ENCODE measurements at places on chromosomes 2 and 18.

- no peak for DNase-seq
These were observed 35.5 kb upstream of the RMP24 start for GRCh38 chr18:35936951-35937350.

DNA sequence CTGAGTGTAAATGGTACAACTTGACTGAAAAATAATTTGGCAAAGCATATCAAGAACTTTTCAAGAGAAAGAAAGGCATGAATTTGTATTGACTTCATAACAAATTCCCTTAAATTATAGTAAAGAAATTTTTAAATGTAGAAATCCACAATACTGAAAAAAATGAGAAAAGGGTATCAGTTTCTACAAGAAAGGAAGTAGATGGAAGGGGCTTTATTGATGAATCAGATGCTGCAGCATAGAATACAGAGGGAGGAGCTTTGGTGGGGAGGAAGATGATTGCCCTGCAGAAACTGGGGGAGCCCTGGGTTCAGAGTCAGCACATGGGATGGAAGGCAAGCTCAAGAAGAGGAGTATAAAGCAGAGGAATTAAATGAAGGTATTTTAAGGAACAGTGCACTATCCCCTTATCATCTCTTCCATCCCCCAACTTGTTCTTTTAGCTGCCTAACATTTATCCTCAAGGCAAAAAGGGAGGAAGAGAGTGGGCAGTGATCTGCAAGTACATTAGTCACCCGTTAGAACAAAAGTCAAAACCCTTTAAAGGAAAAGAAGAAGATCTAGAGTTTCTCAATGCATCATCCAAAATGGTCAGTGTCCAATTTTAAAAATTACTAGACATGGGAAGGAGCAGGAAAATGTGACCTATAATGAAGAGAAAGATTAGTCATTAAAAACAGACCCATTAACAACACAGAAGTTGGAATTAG lies 77.7 kb downstream of the KCTD18 start:
- no peak for DNase-seq

- no peak for DNase-seq
These were observed 1655.6 kb downstream of the DPP10 start for GRCh38 chr2:116098049-116098448.

DNA sequence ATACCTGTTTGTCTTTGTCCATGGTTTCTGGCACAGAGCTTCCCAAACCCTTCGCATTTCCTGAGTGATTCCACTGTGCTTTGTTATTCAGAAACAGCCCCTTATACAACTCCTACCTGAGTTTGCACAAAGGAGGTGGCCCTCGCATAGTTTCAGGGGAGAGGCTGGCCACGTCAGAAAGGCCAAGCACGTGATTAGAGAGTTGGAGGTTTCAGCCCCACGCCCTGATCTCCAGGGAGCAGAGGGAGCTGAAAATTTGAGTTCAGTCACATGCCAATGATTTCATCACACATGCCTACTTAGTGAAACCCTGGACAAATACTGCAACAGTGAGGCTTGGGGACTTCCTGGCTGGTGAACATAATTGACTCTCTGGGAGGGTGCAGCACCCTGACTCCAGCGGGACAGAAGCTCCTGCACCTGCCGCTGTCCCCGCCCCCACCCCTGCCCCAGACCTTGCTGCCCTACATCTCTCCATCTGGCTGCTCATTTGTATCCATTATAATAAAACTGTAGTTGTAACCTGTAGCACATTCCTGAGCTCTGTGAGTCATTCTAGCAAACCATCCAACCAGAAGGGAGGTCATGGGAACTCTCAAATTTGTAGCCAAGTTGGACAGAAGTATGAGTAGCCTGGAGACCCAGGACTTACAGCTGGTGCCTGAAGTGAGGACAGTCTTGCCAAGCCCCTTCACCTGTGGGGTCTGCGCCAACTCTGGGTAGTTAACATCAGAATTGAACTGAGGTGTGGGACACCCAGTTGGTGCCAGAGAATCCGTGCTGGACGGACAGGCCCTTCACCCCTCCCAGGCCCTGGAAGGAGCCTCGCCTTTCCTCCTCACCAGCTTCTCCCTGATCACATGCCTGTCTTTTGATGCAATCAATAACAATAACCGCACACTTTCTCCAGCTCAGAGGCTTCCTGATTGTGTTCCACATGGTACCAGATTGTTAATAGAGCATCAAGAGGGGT lies 224.3 kb downstream of the ANAPC1 start:
- DNase-seq, result no peak

GRCh38 chr2:69777786-69778105 lies 35.8 kb downstream of the ANXA4 start:
- no peak for DNase-seq

GRCh38 chr2:235006986-235007385 lies 55.2 kb downstream of the SH3BP4 start:
- no peak for DNase-seq

All from stimulated activated CD4-positive, alpha-beta T cell treated with anti-CD3 and anti-CD28 coated beads, Interleukin-4, amount 100 ng/mL, for 24 hours (primary cell).